ENCODE measurements at places on chromosomes 4 and X.
A peak's percentile ranks its signal among the peaks of the same experiment; 100 is the strongest.

DNA sequence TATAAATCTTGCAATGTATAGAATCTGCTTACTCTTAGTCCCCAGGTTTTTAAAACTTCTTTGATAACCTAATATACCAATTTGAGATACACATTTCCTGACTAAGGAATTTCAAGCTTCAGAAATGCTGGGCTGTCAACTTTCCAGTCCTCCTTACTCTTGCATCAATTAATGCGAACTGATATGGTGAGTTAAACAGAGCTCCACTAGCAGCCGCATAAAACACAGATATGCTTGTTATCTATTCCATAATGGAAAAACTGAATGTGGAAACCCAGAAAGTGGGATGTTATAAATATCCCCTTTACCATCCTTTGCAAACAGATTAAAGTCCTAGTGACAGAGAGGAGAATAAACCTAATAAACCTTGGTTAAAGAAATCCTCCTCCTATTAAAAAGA, 1913.7 kb downstream of the STIM2 start:
- DNase-seq: no peak

GRCh38 chr4:169791527-169792156, 33.9 kb upstream of the HPF1 start:
- peak; percentile 5 for DNase-seq

- no peak for DNase-seq
These were observed 215.1 kb upstream of the GPC4 start for GRCh38 chrX:133630362-133630761.

DNA sequence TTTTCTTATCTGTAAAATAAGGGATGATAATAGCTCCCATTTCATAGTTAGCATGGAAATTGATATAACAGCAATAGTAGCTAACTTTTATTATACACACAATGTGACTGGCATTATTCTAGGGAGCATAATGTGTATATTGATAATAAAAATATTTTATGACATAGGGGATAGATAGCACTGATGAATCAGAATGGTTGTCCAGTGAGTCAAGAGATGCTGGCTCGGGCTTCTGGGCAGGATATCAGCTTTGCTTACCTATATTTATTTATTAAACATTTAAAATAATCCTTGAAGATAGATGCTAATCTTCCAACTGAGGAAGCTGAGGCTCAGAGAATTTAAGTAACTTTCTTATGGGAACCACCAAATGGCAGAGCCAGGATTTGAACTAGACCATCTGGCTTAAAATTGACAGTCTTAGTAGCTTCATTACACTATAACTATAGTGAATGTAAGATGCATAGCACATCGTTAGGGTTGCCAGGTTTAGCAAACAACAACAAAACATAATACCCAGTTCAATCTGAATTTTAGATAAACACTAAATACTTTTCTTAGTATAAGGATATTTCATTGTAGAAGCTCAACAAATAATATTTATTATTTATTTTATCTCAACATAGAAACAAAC, 2.7 kb downstream of the AFP start:
- no peak for DNase-seq

DNA sequence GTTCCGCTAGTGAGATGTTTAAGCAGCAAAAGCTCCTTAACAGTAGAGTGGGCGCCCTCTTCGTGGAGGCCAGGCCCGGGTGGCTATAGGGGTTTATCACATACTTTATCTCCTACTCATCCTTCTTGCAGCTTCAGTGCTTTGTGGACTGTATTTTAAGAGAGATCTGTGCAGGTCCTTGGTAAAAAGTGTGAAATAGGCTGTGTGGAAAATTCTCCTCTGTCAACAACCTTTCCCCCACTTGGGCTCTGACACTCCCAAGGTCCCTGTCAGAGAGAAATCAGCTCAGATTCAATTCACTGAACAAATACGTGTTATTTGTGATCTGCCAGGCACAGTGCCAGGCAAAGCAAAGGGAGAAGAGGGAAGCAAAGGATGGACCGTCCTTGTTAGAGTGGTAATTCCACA, 214.3 kb upstream of the PPARGC1A start:
- DNase-seq: no peak

DNA sequence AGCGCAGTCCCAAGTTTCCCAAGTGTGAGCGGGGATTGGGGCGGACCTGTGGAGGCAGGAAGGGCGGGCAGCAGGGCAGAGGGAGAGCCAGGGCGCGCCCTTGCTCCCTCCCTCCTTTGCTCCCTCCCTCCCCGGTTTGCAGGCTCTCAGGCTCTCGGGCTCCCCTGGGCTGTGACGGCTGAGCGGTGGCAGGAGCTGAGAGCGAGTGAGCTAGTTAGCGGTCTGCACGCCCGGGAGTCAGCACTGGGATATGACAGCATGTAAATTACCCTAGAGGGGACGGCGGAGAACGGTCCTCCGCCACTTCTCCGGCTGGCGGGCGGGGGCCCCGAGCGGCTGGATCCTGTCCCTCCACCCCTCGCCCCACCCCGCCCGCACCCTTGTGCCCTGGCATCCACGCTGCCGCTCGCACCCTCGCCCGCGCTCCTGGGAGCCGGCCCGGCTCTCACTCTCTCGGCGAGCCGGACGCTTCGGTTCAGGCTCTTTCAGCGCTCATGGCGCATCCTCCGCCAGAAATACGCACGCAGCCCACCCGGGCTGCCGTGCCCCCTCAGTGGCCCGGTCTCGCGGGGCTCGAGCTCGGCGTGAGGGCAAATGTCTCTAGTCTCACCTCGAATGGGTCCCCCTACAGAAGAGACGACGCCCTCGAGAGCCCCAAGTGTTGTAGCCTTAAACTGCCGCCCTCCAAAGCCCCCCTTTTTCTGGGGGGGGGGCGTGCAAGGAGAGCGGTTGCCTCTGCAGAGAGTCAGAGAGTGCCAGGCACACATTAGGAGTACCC, at the start of gene TSC22D3:
TSS of gene TSC22D3 (minus strand) at position 54 of the 778 bp plus-strand sequence. CDS start 368 bp downstream, outside the sequence.
- peak; percentile 59 for DNase-seq

DNA sequence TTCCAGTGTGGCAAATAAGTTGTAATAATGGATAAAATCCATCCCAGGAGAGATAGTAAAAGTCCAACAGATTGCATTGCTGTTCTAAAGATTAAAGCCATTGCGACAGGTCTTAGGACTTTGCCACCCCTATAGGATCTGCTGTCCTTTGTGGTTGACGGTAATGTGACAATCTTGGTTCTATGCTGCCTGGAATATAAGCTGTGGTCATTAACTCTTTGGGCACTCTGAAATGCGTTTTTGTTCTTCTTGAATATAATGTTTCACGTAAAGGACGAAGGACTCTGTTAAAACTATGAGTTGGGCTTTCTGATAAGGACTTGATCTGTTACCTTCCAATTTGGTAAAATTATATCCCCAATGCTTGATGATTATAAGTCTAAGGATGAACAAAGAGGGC, at the start of gene CLDN24:
TSS of gene CLDN24 (minus strand) at position 101 of the 400 bp plus-strand sequence. CDS start at position 101, 0 bp downstream.
- no peak for DNase-seq

DNA sequence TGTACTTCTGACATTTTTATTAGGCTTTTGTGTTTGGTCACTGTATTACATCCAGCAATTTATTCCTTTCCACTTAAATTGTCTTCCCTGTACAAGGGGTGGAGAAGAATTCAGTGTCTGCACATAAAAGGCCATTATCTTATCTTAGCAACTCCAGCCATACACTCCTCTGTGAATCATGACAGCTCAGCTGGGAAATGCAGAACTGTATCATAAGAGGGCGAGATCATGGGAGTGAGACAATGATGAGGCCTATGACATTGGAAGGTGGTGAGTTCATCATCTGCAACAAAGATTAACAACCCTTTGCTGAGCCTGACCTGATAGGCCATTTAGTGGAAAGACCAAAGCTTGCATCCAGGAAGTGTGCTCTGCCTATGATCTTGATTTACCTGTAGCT, 33.3 kb downstream of the SLIT2 start:
- DNase-seq: no peak

GRCh38 chr4:100494166-100494565, 23.7 kb downstream of the EMCN start:
- no peak for DNase-seq
